Activated naive CD8-positive, alpha-beta T cell treated with anti-CD3 and anti-CD28 coated beads for 36 hours (primary cell): ENCODE measurements at places on chromosomes 7 and 10. TPM values are rescaled to one million over a fixed set of nuclear protein-coding genes. Genes with fewer than 3 reads are reported as not detected.

The VPS37D gene
- total RNA-seq: 0.45 TPM

- DNase-seq: no peak
These were observed 767 bp downstream of the KRIT1 start for GRCh38 chr7:92244808-92245486.

GRCh38 chr10:92729886-92730285 lies 40.1 kb downstream of the HHEX start:
- DNase-seq: no peak

- DNase-seq: no peak
These were observed 156.5 kb downstream of the POM121L12 start for GRCh38 chr7:53191836-53192443.

DNA sequence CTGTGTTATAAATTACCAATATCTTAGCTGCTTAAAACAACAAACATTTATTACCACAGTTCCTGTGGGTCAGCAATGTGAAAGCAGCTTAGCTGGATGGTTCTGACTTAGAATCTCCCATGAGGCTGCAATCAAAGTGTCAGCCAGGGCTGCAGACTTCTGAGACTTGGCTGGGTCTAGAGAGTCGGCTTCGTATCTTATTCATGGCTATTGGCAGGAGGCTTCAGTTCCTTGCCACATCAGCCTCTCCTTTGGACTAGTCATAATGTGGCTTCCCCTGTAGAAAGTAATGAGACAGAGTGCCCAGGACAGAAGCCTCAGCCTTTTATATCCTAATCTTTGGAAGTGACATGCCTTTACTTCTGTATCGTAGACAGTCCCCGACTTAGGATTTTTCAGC lies 27.3 kb downstream of the RALA start:
- no peak for DNase-seq

GRCh38 chr10:42630537-42631134 lies 7.7 kb downstream of the ZNF33B start:
- no peak for DNase-seq
